Activated CD8-positive, alpha-beta memory T cell treated with anti-CD3 and anti-CD28 coated beads for 1 hour (primary cell): ENCODE measurements at places on chromosomes 2 and 18.

DNA sequence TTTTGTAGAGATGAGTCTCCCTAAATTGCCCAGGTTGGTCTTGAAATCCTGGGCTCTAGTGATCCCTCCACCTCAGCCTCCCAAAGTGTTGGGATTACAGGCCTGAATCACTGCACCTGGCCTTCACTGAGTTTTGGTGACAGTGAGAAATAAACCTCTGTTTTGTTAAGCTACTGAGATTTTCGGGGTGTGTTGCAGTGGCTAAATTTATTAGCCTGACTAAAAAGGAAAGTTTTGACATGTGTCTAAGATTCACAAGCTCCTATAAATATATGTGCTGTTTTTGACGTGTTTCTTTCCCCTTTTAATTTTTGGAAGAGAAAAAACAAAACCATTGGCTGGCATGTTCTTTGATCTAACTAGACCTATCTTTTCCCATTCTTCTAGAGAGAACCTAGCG is 190.5 kb upstream of the MC4R start:
- DNase-seq: no peak

DNA sequence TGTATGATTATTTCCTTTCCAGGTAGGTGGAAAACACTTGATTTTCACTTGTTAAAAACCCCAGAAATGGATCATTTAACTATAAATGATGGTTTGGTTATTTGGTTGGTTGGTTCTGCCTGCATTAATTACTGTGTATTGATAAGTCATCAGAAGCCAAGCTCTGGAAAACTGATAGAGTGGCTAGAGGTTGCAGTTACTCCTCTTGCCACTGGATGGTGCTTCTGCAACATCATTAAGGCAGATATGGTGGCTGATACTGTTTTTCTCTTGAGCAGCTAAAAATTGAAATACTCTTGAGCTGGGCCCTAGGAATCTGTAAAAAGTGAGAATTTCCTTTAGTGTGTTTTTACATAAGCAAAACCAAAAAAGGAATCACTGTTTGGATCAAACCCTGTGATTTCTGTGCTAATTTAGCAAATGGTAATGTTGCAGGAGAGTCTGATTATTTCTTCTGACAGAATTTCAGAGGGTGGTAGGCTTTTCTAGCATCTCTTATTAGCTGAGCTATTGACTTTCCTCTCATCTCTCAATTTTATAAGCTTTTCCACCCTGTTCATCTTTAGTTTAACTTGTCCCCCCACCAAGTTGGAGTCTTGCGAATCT is 54.3 kb downstream of the RAB10 start:
- no peak for DNase-seq

- DNase-seq: no peak
Measured at GRCh38 chr2:133452146-133452545, 116.1 kb downstream of the NCKAP5 start.

GRCh38 chr2:71566372-71566771 is 113.0 kb downstream of the DYSF start:
- DNase-seq: no peak

DNA sequence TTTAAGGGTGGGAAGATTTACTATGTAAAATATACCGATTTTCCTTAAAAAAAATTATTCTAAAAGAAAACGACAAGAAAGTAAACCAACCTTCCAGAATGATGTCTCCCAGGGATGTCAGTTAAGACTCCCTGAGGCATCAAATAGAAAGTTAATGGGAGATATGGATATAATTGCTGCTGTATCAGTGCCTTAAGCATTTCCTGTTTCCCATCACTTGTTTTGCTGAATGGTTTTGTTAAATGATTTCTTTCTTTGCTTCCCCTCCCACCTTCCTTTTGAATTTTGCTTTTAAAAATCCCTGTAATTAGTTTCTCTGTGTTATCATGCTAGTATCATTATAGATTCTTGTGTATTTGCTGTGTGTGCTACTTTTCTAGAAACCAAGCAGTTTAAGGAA is 154.3 kb upstream of the CWC22 start:
- DNase-seq: no peak

DNA sequence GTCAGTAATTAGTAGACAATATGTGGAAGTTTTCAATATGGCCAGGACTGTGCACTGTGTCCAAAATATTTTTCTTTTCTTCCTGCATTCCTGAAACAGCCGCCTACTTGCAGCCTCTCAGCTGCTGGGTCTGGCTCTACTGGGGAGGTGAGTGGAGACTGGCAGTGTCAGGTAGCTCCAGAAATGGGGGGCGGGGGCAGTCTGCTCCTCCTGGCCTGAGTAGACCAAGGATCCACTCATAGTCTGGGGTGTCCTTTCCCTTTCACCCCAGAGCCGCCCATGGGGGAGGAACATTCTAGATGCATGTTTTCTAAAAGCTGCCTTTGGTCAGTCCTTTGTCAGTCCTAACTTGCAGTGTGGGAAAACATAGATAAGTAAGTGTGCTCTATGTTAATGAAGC is 23.7 kb downstream of the TRAF3IP1 start:
- DNase-seq: no peak

- DNase-seq: no peak
Measured at GRCh38 chr2:173221132-173221695, 133.5 kb upstream of the CDCA7 start.

DNA sequence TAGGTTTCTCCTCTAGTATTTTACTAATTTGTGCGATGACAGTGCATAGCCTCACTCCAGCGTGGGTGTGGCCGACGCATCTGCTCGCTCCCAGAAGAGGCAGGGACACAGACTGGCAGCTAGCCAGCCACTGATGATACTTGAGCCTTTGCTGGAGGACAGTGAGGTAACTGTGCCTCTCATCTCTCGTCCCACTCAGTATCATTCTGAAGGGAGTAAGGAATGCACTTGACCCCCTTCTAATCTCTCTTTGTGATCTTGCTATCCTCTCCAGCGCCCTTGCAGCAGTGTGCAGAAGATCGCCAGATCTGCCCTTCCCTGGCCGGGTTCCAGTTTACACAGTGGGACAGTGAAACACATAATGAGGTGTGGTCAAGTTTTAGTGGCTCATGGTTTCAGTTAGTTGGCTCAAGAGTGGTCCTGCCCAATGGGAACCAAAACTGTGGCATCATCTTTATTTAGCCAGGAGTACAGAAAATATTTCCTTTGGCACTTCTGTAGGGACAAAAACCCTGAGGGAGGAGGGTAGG is 17.5 kb downstream of the NCAPH start:
- no peak for DNase-seq

GRCh38 chr2:188527581-188527993 is 235.9 kb downstream of the GULP1 start:
- no peak for DNase-seq

- no peak for DNase-seq
Measured at GRCh38 chr2:174595116-174595809, 2.3 kb downstream of the WIPF1 start.

GRCh38 chr2:99338029-99338585 is 918 bp downstream of the EIF5B start:
- DNase-seq: no peak

- no peak for DNase-seq
Measured at GRCh38 chr18:51078026-51078425, 48.0 kb downstream of the SMAD4 start.

DNA sequence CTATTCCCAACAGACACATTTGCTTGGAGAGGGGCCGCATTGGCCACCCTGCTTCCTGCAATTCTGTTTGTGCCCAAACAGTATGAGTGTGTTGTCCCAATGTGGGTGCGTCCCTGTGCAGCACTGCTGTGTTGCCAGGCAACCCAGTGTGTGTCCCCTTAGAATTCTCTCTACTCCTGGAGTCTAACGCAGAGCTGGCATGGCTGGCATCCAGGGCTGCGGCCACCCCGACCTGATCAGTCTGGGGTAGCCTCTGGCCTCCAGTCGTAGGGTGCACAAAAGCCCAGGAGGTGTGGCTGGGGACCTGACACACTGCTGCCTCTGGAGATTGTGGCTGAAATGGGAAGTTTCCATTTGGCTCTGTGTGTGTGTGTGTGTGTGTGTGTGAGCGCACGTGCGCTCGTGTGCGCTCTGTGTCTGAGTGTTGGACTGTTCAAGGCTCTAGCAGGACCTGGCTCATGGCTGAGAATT is 48.0 kb downstream of the TEX44 start:
- no peak for DNase-seq

- no peak for DNase-seq
Measured at GRCh38 chr2:160362541-160362940, 131.1 kb downstream of the RBMS1 start.

- DNase-seq: peak; percentile 68
Measured at GRCh38 chr2:68121873-68122679, 35.6 kb upstream of the PNO1 start.

DNA sequence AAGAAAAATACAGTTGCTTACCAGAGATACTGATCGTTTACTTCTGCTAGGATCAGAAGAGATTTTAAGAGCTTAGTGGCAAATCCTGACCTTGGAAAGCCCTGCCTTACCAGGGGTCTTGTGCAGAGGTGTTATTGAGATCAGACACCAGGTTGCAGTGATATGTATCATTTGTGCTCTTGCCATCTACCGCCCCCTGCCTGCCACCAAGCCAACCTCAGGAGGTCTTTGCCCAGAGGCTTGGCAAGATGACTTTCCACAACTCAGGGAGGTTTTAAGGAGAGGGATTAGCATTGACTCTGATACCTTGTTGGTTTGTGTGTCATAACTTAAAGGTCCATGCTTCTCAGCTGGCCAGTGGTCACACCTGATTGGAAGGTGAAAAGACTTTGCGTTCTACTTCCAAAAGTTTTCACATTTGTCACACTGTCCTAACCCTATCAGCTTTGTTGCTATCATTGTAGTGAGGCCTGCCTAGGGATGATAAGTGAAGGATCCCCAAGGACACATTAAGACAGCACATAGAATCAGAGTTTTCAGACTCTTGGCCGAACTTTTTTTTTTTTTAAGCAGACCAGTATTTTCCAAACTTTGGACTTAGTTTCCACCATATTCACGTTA is 46.2 kb upstream of the MGAT5 start:
- DNase-seq: peak; percentile 50

GRCh38 chr2:55885127-55885943 is 38.2 kb downstream of the EFEMP1 start:
- DNase-seq: no peak

- no peak for DNase-seq
Measured at GRCh38 chr2:27078267-27079194, at the start of gene EMILIN1. EMILIN1 (plus strand) TSS chr2:27078615; CDS start chr2:27079066, 451 bp downstream.
